ENCODE measurements at places on chromosomes 3 and 15.

DNA sequence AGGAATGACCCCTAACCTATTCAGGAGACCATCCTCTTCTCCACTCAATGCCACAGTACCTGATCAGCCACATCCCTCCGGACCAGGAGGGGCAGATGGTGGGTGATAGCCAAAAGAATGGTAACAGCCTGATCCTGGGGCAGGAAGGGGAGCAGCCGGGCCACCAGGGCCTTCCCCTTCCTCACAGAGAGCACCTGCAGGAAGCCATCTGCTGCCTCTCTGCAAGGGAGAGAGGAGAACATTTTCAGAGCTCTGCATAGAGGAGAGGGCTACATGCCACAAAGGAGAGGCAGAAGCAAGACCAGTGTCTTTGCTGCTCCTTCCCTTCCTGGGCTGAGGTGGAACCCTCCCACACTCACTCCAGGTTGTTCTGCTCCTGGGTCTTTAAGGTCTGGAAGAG lies 5.5 kb upstream of the SPG11 start:
- DNase-seq, result no peak

- no peak for DNase-seq
Observed at GRCh38 chr15:84908564-84908963, 24.1 kb downstream of the SLC28A1 start.

- no peak for DNase-seq
Observed at GRCh38 chr3:54353946-54354345, 231.6 kb downstream of the CACNA2D3 start.

GRCh38 chr3:142934128-142934886 lies 29.2 kb downstream of the PAQR9 start:
- DNase-seq, result no peak

- DNase-seq, result no peak
Observed at GRCh38 chr3:196055240-196055639, 26.6 kb downstream of the TFRC start.
